ENCODE measurements at places on chromosomes 5 and 9.
A peak's percentile ranks its signal among the peaks of the same experiment; 100 is the strongest.

- no peak for DNase-seq
Observed at GRCh38 chr9:37617832-37618231, 25.4 kb upstream of the TOMM5 start.

GRCh38 chr5:156589946-156590216 lies 260.2 kb upstream of the PPP1R2B start:
- no peak for DNase-seq

DNA sequence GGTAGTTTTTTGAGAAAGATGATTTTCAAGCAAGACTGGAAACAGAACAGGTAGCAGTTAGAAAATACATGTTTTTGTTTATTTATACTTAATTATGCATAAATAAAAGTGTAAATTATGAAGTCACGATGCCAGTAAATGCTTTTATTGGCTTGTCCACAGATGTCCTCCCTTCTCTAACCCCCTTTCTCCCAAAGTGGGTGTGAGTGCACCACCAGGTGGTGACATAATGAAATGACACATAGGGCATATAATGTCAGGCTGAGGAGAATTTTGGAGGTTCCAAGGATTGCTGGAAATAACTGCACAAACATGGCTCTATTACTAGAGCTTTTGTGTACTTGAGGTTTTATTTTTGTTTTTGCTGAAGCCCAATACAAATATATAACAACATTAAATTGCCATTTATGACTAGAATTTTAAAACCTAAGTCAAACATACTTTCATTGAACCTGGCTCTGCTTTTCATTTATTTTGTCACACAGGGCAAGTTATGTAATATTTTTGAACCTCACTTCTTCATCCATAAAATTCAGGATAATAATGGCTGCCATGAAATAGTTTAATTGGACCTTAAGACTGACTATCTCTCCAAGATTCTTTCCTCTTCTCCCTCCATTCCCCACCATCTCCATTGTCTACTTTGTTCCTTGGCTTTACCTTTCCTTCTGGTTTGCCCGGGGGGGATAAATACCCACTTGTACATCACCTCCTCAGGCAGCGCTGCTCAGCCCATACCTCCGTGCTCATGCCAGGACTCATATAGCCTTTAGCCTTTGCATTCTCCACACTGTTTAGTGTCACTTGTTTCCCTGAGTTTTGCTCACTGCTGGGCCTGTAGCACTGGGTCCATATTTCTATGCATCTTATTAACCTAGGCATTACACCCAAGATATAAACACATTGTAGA lies 168.8 kb downstream of the PDE4D start:
- no peak for DNase-seq

GRCh38 chr5:33241802-33242201 lies 199.0 kb upstream of the TARS1 start:
- DNase-seq = peak; percentile 32

- DNase-seq = no peak
Observed at GRCh38 chr5:97666783-97667182, 483.7 kb upstream of the RIOK2 start.

- peak; percentile 51 for DNase-seq
Observed at GRCh38 chr5:160800375-160801275, 51.4 kb downstream of the ATP10B start.

GRCh38 chr5:25694801-25695200 lies 1050.0 kb upstream of the CDH10 start:
- DNase-seq = no peak

GRCh38 chr9:104971511-104971910 lies 43.6 kb upstream of the ABCA1 start:
- DNase-seq = no peak

GRCh38 chr9:73170185-73170957 lies 18.7 kb downstream of the ANXA1 start:
- no peak for DNase-seq

DNA sequence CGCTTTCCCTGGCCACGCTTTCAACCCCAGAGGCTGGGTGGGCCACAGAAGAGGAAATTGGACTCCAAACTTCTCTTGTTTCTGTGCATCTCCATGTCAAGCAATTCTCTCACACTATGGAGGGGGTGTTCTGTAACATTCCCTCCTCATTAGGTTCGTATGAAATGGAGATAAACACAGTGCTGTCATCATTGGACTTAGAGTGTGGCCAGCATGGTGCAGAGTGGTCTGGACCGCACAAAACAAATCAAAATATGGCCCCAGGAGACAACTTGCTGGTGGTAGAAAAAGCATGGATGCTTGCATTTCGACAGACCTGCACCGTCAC lies 655.2 kb downstream of the BNC2 start:
- no peak for DNase-seq

- no peak for DNase-seq
Observed at GRCh38 chr9:119938871-119939270, 569.6 kb upstream of the BRINP1 start.

GRCh38 chr5:142486581-142486980 lies 161.8 kb upstream of the SPRY4 start:
- DNase-seq = no peak

DNA sequence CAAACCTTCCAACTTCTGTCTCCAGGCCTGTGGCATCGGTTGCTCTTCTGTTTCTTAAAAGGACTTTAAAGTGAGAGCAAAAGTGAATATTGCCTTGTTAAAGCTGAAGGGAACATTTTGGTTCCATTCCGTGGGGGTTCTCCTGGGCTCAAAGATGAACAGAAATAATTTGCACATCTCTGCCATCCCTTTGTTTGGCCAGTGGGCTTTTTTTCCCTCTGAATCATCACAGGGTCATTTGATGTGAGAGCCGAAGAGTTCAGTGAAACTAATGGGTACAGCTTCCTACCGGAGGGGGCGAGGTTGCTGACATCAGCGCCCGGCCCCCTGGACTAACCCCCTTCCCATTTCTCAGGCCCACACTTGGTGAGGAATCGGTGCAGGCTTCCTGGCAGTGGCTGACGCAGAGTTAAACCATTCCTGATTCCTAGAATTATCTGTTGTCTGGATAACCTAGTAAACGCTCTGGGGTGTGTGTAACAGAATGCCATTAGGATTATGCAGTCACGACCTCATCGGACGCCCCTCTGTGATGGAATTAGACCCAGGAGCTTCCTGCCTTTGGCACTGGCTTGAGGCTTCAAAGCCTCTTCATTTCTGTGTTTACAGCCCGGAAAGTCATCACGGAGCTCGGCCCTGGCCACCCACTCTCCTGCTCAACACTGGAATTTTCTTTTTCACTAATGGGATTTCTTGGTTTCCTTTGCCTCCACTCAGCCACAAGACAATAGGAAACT lies 61.6 kb upstream of the RPL26L1 start:
- DNase-seq = peak; percentile 38

DNA sequence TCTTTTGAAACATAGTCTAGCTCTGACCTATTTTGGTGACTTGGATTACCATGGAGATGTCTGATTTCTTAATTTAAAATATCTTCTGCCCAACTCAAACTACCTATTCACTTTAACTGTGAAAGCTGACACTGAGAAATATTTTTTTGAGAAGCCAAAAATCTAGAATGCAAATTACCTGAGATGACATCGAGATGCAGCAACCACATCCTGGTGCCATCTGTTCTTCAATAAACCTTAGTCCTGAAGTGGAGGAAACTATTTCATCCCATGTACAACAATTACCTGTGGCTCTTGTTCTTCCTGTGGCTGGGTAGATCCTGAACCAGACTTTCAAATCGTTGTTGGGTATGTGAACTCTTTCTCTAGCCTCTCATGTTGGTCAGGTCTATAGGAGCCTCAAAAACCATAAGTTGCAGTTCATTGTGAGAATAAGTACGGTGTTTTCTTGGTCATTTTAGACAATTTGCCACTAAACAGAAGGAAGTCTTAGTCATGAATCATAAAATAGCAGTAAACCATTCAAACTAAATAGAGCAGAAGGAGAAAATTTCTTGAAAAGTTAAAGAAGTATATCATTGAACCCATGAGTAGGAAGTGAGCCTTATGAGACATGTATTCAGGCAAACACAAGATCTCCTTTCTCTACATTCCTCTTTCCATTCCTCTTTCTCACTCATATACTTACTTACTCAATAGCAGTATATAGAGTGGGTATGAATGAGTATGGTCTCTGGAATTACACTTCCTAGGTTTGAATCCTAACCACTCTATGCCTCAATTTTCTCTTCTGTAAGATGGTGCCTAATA lies 176.0 kb downstream of the HMHB1 start:
- no peak for DNase-seq

- DNase-seq = no peak
Observed at GRCh38 chr5:72478276-72478675, 28.9 kb downstream of the ZNF366 start.

DNA sequence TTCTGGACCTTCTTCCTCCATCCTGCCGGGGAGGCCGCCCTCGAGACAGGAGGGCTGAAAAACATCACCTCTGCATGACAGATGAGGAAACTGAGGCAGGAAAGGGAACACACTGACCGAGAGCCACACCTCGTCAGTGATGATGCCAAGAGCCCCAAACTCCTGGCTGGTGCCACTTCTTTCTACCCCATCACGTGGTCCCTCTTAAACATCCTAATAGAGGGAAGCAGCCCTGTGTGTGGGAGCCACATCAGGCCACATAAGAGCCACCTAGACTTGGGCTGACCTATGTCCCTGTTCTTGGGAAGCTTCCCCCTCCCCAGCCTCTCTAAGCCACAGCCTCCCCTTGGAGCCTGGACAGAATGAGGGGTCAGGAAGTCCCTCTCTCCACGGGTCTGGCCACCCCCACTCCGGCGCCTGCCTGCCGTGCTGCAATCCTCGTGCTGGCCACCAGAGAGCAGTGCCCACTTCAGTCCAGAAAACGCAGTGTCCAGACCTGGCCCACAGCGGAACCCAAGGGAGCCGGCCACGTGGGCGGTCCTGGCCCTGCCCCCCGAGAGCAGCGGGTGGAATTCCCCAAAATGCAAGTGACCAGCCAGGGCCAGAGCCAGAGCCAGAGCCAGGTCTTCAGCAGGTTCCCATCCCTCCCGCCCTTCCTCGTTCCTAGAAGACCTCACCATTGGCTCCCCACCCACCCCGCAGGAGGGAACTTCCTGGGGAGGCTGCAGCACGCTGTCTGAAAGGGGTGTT lies 54.7 kb upstream of the SARDH start:
- DNase-seq = peak; percentile 47

DNA sequence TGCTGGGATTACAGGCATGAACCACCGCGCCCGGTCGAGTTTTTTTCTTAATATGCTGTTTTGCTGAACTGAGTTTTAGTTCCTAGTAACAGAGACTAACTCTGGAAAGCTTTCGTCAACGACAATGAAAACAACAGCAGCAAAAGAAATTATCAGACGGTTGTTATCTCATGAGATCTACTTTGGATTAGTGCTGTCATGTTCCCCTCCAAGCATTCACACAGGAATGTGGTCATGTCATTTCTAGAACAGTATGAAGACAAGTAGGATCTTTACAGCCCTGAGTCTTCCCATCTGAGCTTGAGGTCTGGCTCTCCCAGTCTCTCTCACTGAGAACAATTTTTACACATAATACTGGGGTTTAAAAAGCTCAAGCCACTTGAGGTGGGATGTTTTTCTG lies 4.0 kb upstream of the ANKRD33B start:
- no peak for DNase-seq

DNA sequence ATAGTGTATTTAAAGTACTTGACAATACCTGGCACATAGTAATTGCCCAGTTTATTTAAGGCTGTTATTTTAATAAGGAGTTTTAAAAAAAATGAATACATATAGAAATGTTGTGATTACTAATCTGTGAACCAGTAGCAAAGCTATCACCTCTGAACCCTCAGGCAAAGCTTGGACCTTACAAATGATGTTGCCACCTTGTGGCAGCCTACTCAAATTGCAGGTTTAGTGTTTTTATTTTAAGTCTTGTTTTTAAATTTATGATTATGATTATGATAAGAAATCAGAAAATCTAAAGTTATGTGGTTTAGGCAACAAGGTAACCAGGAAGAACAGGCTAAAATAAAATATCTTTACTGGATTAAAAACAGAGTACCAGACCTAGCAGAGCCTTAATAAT lies 35.8 kb downstream of the PPARGC1B start:
- DNase-seq = no peak

GRCh38 chr5:174217527-174217926 lies 172.0 kb downstream of the NSG2 start:
- DNase-seq = no peak
